ENCODE measurements at places on chromosomes 6 and 20. TPM values are rescaled to one million over a fixed set of nuclear protein-coding genes. Genes with fewer than 3 reads are reported as not detected.
A peak's percentile ranks its signal among the peaks of the same experiment; 100 is the strongest.

DNA sequence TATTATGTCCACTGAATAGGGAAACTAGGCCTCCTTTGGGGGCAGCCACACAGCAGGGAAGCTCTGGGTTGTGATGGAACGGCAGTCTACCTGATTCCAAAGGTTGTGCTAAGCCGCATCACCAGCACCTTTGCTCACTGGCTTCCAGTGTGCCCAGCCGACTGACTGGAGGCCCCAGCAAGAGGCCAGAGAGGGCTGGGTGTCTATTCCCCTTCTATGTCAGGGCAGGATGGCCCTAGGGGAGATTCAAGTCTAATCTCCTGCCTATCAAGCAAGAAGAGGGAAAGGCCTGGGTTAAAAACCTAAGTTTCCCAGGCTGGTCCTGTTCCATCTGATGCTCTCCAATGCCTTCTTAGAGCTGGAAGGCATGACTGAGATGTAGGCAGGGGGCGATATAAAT is 53.6 kb downstream of the JPH2 start:
- no peak for DNase-seq

DNA sequence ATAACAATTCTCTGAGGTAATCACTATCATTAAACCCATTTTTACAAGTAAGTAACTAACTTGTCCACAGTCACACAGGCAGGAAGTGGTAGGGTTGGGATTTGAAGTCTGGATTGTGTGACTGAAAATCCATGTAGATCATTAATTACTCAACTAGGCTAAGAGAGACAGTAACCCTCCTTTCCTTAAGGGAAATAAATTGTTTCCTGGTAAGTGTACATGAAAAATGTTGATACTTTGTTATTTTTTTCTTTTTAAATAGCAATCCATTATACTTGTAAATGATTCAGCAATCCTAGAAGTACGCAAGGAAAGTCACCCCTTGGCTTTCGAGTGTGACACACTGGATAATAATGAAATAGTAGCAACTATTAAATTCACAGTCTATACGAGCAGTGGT is 11.6 kb downstream of the SPACA1 start:
- DNase-seq = no peak

DNA sequence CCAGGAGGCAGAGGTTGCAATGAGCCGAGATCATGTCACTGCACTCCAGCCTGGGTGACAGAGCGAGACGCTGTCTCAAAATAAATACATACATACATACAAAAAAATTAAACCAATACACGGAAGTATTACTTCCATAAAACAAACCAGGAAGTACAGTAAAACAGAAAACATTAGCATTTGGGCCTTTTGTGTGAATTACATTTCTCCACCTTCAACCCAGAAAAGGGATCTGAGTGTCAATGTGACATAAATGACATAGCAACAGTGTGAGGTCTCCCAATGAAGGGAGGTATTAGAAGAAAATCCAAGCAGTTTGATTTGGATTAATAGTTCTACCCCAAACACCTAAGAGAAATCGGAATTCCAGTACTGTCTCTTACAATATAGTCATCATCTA is 10.1 kb downstream of the CSNK2A1 start:
- no peak for DNase-seq

Gene LHFPL5
- not detected for polyA plus RNA-seq

GRCh38 chr6:32095338-32096086 is 13.6 kb downstream of the TNXB start:
- no peak for DNase-seq

GRCh38 chr20:61980647-61981583 is 84.8 kb downstream of the TAF4 start:
- DNase-seq = no peak

GRCh38 chr20:62241506-62241905 is 3.2 kb downstream of the OSBPL2 start:
- DNase-seq = no peak

DNA sequence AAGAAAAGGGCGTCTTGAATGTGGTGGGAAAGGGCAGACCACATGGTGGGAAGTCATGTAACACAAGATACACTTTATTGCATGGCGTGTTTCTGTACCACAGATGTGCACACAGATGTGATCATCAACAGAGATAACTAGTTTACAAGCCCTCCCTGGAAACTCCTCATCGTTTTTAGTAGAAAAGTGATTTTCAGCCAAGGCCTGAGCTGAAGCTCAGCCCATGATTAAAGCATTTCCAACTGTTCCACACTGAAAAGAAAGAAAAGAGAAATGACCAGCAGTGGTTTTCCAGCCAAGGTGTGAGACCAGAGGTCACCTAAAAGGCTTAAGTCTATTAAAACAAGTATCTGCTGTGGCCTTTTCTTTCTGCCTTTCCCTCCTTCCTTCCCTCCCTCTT is 463.9 kb upstream of the JAG1 start:
- DNase-seq = no peak

Gene LPA
- not detected for polyA plus RNA-seq

- no peak for DNase-seq
These were observed 121.7 kb downstream of the EYA4 start for GRCh38 chr6:133362813-133363212.

DNA sequence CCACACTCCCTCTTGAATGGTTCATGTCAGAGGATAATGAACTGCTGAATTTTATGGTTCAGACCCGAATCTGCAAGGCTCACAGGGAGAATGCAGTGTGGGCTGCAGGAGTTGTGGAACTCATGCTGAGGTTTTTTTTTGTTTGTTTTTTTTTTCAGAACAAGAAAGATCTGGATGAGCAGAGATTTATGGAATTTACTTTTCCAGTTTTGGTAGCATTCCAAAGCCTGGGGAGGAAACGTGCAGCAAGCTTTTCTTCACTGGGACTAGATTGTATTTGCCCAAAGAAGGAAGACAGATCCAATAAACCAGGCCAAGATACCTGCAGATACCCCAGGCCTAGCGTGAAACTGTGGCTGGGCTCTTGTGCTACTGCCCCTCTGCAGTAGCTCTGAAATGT is 223.9 kb upstream of the TAB2 start:
- peak; percentile 40 for DNase-seq

DNA sequence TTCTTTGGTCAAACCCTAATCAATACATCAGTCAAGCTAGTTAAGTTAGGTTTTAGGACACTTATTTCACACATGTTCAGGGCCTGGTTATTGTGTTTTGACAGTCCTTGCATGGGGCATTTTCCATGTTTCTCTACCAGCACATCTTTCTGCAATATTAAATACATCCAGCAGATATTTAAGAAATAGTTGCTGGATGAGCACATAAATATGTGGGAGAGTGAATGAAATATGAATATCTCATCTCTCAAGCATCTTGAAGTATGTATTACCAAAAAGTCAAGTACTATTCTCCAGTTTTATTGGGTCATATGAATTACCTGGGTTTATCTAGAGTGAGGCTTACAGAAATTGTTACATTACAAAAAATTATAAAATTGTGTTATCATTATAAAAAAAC is 621.9 kb upstream of the GJE1 start:
- DNase-seq = no peak

Gene BPIFA1
- not detected for polyA plus RNA-seq

Gene HLA-DQB1
- not detected for polyA plus RNA-seq

DNA sequence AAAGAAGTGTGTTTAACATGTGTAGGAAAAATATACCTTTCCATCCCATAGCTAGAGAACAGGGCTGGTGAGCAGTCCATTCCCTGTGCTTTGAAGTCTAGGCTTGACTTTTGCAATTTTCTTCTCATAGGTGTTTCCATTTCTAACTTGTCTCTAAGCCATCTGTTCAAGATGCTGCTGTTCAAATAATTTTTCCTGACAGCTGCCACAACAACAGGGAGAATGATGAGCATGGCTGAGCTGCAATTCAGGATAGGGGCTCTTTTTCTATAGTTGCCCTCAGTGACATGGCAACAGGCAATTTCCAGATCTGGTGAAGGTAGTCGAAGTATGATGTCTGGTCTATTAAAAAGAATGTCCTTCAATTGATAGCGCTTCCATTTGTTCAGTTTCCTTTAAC is 103.0 kb upstream of the HS3ST5 start:
- no peak for DNase-seq

Gene ADGRG6
- polyA plus RNA-seq = 32.9 TPM

DNA sequence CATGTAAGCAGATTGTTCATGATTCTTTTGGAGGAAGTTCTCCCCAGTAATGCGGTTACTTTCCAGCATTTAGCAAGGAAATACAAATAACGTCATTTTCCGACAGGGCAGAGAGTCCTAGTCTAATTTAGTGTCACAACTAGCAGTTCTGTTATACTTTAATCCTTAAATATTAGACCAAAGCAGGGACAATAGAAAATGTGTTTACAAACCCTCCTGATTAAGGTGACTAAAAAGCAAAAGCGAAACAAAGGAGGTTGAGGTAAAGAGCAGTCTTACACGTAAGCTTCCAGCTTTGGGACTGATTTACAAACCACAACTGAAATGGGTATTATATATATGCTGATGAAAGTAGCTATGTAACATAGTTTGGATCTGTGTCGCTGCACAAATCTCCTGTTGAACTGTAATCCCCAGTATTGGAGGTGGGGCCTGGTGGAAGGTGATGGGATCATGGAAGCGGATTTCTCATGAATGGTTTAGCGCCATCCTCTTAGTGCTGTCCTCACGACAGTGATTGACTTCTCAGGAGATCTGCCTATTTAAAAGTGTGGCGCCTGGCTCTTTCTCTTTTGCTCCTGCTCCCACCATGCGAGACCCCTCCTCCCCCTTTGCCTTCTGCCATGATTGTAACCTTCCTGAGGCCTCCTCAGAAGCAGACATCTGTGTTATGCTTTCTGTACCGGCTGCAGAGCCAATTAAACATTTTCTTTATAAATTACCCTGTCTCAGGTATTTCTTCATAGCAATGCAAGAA is 81.9 kb downstream of the PLCB1 start:
- no peak for DNase-seq

Gene HSPA1L
- 0.99 TPM for polyA plus RNA-seq

Gene TXLNB
- polyA plus RNA-seq = 0.71 TPM

GRCh38 chr6:138575257-138575656 is 76.0 kb upstream of the NHSL1 start:
- DNase-seq = no peak

DNA sequence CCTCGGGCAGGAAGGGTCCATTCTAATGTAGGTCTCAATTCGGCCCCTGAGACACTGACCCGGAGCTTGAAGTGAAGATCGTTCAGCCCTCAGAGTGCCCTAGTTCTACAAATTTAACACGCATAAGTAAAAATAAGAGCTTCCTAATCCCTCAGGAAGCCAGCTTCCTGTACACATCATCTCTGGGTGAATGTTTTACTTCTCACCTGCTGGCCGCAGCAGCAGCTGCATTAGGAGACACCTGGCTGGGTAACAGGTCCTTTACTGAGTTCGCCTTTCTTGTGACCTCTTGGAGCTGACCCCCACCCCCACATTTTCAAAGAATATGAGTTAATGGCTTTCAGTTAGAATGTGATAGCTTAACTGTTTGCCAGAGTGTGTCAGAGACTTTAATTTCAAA is 165.0 kb downstream of the SMOC2 start:
- DNase-seq = no peak

Gene RRAGD
- not detected for polyA plus RNA-seq

DNA sequence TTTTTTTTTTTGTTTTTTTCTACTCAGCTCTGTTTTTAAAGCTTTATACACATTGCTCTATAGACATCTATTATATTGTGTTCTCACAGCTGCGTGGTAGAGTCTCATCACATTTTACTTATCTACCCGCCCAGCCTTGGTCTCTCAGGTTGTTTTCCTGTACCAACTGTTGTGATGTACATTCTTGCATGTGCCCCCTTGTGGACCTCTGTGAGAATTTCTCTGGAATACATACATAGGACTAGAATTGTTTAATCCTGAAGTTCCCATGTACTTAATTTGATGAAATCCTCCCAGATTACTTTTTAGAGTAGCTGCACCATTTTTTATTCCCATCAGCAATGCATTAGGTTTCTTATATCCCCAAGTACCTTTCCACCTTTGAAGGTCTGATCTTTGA is 40.4 kb upstream of the TINAG start:
- no peak for DNase-seq

Gene RFX6
- polyA plus RNA-seq = not detected

DNA sequence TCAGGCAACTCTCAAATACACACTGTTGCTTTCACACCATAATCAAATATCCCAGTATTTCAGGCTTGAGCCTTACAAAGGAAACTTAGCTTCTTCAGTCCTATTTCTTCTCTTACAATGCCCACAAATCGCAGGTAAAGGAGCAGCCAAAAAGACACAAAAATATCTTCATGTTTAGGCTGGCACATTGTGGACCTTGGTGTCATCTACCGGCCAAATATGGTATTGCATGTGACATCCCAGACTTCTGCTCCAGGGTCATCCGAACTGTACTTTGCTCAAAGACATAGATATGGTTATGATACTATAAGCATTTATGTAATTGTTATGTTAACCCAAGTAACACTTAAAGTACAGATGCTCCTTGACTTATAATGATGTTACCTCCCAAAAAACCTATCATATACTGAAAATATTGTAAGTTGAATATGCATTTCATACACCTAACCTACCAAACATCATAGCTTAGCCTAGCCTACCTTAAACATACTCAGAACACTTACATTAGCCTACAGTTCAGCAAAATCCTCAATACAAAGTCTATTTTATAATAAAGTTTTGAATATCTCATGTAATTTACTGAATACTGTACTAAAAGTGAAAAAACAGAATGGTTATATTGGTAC is 4.6 kb downstream of the OR2H2 start:
- no peak for DNase-seq

DNA sequence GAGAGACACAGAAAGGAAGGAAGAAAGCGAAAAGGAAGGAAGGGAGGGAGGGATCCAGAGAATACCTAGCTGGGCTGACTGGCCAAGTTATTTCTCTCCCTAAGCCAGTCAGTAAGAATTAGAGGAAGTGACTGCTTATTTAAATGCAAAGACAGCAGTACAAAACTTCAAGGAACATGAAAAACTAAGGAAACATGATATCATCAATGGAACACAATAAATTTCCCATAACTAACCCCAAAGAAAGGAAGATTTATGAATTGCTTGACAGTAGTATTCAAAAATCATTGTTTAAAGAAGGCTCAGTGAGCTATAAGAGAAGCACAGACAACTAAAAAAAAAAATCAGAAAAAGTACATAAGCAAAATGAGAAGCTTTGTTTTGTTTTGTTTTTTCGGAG is 252.3 kb upstream of the SASH1 start:
- no peak for DNase-seq

DNA sequence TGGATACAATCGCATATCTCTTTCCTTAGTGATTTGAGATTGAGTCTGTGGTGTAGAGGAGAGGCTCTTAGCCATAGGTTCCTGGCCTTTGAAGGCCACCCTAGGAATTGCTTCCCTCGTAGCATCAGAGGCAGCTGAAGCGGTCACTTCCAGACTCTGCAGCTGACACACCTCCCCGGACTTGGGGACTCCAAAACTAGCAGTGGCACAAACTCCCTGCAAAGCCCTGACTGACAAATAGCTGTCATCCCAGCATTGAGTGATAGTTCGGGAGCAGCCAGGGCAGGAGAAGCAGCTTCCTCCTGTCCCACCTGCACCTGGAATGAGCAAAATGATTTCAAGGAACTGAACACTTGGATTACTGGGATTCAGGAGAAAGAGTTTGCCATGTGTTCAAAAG is 100.5 kb upstream of the QKI start:
- no peak for DNase-seq

- DNase-seq = no peak
These were observed 778.8 kb downstream of the KIF16B start for GRCh38 chr20:15794409-15794808.

Gene BTNL2
- not detected for polyA plus RNA-seq

Gene ENPP1
- polyA plus RNA-seq = 15.8 TPM
